Activated naive CD4-positive, alpha-beta T cell treated with anti-CD3 and anti-CD28 coated beads, Interleukin-2, amount 50 U/mL, for 72 hours (primary cell): ENCODE measurements at places on chromosomes 16 and 17. TPM values are rescaled to one million over a fixed set of nuclear protein-coding genes. Genes with fewer than 3 reads are reported as not detected.

The PSMC3IP gene
- total RNA-seq = 24.7 TPM

The ABCA8 gene
- not detected for total RNA-seq

DNA sequence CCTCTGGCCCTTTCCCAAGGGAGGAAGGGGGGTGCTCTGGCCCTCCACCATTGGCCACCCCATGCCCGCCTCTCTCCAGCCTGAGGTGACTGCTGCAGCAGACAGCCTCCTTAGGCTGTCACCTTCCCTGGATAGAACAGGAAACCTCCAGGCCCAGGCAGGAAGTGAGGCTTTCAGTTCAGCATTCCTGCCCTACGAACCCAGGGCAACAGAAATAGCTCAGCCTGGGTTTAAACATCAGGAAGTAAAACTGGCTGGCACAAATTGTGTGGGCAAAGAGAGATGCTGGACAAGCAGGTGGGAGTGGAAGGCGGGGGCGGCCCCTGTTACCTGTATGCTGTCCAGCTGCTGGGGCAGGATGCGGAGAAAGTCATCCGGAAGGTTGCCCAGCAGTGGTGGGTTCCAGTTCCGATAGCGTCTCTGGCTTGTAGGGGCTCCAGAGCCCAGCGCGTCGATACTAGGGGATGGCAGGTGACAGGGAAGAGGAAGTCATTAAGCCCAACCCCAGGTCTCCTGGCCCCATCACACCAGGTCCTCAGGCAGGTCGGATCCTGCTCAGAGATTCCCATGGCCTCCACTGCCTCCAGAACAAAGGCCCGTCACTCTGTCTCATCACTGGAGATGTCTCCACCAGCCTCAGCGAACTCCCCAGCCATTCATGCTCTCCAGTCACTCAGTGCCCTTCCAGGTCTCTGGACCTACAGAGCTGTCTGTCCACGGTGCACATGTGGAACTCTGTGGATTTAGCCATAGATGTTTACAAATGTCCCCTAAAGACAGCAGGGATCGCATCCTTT lies 23.6 kb upstream of the MRPS23 start:
- DNase-seq = no peak

DNA sequence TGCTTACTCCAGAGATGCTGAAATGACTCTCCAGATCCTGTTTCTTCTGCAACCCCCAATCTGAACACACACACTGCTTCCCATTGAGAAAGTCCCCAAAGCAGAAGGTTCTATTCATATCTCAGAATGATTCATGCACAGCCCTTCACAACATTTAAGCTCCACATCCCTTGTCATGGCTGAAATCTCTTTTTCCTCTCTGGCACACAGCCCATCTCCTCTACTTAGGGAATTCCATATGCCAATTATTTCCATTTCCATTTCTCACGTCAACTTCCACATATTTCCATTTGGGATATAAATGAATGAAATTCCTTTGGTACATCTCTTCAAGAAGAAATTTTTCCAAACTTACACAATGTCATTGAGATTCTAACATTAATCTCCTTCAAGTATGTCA lies 119.6 kb downstream of the CDH11 start:
- no peak for DNase-seq

GRCh38 chr17:58054641-58055040 lies 28.6 kb upstream of the DYNLL2 start:
- DNase-seq = no peak
